ENCODE measurements at places on chromosomes 6 and 20. TPM values are rescaled to one million over a fixed set of nuclear protein-coding genes. Genes with fewer than 3 reads are reported as not detected.

GRCh38 chr6:49531774-49532569 lies 18.5 kb upstream of the C6orf141 start:
- H3K4me3 ChIP-seq: no peak overlapping the region
- H3K36me3 ChIP-seq: no peaks in the 10 kb centered on the region
- no peaks in the 10 kb centered on the region for H3K4me1 ChIP-seq
- DNase-seq: no peak
- no peaks in the 10 kb centered on the region for H3K27me3 ChIP-seq
- no peak overlapping the region for H3K27ac ChIP-seq

GRCh38 chr6:60991427-60992028 lies 1294.5 kb downstream of the KHDRBS2 start:
- no peak overlapping the region for H3K27ac ChIP-seq
- no peak for DNase-seq
- H3K36me3 ChIP-seq: no peaks in the 10 kb centered on the region
- H3K4me1 ChIP-seq: no peaks in the 10 kb centered on the region

- peak overlapping the region; percentile 79 for H3K27ac ChIP-seq
- peaks cover 5% of the 10 kb centered on the region for H3K4me1 ChIP-seq
- DNase-seq: no peak
- peaks cover 25% of the 10 kb centered on the region for H3K36me3 ChIP-seq
Observed at GRCh38 chr6:26597389-26597766, 625 bp downstream of the ABT1 start.

DNA sequence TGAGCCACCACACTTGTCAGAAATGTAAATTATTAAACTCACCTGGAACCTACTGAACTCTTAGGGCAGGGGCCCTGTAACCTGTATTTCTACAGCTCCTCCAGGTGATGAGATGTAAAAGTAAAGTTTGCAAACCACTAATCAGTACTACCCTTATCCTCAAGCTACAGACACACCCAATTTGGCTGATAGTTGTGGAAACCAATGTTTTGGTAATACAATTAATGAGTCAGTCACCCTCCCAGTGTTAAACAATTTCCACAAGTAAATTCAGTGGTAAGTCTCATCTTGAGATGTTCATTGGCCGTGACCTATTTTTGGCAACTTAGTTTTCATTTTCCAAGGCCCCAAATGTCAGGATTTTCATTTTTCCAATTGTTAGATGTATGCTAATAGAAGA lies 29.6 kb downstream of the GCNT2 start:
- no peaks in the 10 kb centered on the region for H3K4me1 ChIP-seq
- no peak overlapping the region for H3K4me3 ChIP-seq
- H3K27ac ChIP-seq: no peak overlapping the region
- H3K27me3 ChIP-seq: no peaks in the 10 kb centered on the region
- no peaks in the 10 kb centered on the region for H3K36me3 ChIP-seq
- no peak for DNase-seq

- DNase-seq: peak; percentile 29
- peak overlapping the region; percentile 16 for H3K4me3 ChIP-seq
- H3K27me3 ChIP-seq: no peaks in the 10 kb centered on the region
- H3K4me1 ChIP-seq: peaks cover 33% of the 10 kb centered on the region
- peak overlapping the region; percentile 53 for H3K27ac ChIP-seq
Observed at GRCh38 chr6:63352544-63353285, 32.9 kb upstream of the LGSN start.

DNA sequence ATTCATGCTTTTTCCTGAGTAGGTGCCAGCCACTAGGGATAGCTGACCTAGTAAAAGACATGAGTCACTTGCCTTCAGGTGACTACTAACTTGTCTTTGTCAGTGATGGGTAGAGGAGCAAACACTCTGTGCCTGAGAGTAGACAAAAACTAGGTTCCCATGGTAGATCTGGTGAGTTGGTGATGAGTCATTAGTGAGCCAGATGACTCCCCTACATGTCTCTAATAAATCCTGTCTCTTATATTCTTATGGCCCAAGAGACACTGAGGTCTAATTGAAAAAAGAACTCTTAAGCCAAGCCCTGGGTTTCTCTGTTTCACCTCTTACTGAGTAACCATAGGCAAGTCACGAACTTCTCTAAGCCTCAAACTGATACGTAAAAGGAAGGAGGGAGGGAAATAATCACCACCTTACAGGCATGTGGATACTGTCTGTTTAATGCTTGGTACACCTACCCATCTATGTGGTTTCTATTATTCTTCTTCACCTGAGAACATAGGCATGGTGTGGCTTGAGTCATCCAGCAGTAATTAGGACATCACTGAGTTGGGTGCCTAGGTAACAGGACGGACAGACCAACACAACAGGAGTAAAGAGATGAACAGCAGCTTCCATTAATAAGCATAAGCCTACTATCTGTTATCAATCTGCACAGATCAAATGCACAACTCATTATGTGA lies 20.3 kb downstream of the TTPAL start:
- peaks cover 23% of the 10 kb centered on the region for H3K4me1 ChIP-seq
- H3K27me3 ChIP-seq: no peaks in the 10 kb centered on the region
- peak overlapping the region; percentile 80 for H3K27ac ChIP-seq
- DNase-seq: no peak
- no peak overlapping the region for H3K4me3 ChIP-seq

- no peak overlapping the region for H3K4me3 ChIP-seq
- H3K36me3 ChIP-seq: no peaks in the 10 kb centered on the region
- H3K27ac ChIP-seq: no peak overlapping the region
- no peak for DNase-seq
- H3K4me1 ChIP-seq: no peaks in the 10 kb centered on the region
Observed at GRCh38 chr6:25147223-25147622, 132.0 kb upstream of the CARMIL1 start.

- H3K27ac ChIP-seq: no peak overlapping the region
- H3K4me3 ChIP-seq: no peak overlapping the region
- H3K4me1 ChIP-seq: peaks cover 10% of the 10 kb centered on the region
- H3K27me3 ChIP-seq: no peaks in the 10 kb centered on the region
- no peak for DNase-seq
Observed at GRCh38 chr6:15284743-15285142, 38.9 kb downstream of the JARID2 start.

DNA sequence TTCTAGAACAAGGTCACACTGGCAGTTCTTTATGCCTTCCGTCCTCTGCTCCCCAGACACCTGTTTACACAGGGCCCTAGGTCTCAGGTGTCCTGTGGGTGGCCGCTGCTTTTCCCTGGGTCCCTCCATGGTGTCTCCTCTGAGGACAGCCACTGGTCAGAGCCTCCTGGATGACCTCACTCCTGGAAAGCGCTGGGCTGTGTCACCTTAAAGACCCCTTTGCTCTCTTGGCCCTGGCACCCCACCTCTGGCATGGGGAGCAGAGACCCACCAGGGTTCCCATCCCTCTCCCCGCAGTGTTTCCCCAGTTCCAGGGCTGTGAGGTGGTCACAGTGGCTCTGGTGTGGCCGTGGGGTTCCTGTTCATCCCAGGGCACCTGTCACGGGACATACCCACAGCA lies 33.9 kb downstream of the NTSR1 start:
- no peak for DNase-seq
- peaks cover 35% of the 10 kb centered on the region for H3K4me1 ChIP-seq
- peaks cover 3% of the 10 kb centered on the region for H3K27me3 ChIP-seq
- H3K36me3 ChIP-seq: no peaks in the 10 kb centered on the region
- no peak overlapping the region for H3K4me3 ChIP-seq

DNA sequence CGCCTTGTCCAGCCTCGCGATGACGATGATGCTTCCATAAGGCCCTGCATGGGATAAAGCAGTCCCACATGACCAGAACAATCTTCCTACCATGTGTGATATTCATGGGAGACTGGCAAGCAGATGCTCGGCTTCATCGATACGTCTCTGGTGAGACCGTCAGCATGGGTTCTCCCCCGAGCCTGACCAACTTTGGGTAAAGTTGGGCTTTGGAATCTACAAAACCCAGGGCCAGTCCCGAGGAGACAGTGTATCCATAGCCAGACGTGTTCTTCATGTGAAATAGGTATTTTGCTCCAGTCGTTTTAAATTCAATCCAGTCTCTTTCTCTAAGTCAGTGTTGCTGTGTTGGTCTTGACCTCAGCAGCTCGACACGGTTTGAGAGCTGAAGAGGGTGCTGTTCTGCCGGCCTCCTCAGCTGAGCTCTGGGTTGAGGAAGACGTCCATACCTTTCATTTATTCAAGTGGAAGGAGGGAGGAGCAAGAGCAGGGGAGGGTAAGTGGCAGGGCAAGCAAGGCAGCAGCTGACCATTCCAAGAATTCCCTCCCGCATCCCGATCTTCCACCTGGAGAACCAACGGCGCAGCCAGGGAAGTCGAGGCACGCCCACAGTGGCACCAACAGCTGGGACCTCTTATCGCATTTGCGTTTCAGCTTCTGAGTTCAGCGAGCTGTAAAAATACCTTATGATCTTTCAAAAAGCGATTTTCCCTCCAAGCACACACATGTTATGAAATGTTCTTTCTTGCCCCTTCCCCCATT lies 64.0 kb upstream of the THBS2 start:
- H3K4me3 ChIP-seq: no peak overlapping the region
- no peaks in the 10 kb centered on the region for H3K27me3 ChIP-seq
- H3K4me1 ChIP-seq: no peaks in the 10 kb centered on the region
- no peak overlapping the region for H3K27ac ChIP-seq
- DNase-seq: no peak

GRCh38 chr6:80217794-80218193 lies 111.3 kb downstream of the BCKDHB start:
- no peaks in the 10 kb centered on the region for H3K36me3 ChIP-seq
- DNase-seq: no peak
- no peak overlapping the region for H3K4me3 ChIP-seq
- H3K4me1 ChIP-seq: no peaks in the 10 kb centered on the region
- no peaks in the 10 kb centered on the region for H3K27me3 ChIP-seq

The TPX2 gene
- total RNA-seq: 5.1 TPM

The C20orf144 gene
- 0.24 TPM for total RNA-seq

The SGK2 gene
- 0.39 TPM for total RNA-seq

The EYA4 gene
- total RNA-seq: 1.0 TPM

The RBPJL gene
- not detected for total RNA-seq
